ENCODE measurements at places on chromosomes 5 and 9. TPM values are rescaled to one million over a fixed set of nuclear protein-coding genes. Genes with fewer than 3 reads are reported as not detected.

SLC27A4 gene
- 41.7 TPM for total RNA-seq

CTXN3 gene
- total RNA-seq, result not detected

CDC20B gene
- total RNA-seq, result not detected

CDH9 gene
- not detected for total RNA-seq

BTNL3 gene
- total RNA-seq, result not detected

ABLIM3 gene
- total RNA-seq, result 0.64 TPM

DDX4 gene
- not detected for total RNA-seq

DNA sequence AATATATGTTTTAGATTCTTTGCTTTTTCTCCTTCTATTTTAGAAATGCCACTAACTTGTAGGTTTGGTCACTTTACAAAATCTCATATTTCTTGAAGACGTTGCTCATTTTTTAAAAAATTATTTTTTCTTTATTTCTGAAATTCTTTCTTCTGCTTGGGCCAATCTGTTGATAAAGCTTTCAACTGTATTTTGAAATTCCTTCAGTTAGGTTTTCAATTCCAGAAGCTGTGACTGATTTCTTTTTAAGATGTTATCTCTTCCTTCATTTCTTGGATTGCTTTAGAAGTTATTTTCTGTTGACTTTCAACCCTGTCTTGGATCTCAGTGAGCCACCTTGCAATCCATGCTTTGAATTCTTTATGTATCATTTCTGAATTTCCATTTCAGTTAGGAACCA, 64.2 kb downstream of the SLC25A46 start:
- no peak overlapping the region for H3K4me3 ChIP-seq
- peaks cover 5% of the 10 kb centered on the region for H3K27me3 ChIP-seq
- no peaks in the 10 kb centered on the region for H3K36me3 ChIP-seq
- no peaks in the 10 kb centered on the region for H3K4me1 ChIP-seq
- DNase-seq, result no peak
- no peak overlapping the region for H3K27ac ChIP-seq

GRCh38 chr9:75891771-75892215, 1.3 kb downstream of the PCSK5 start:
- DNase-seq, result no peak
- peak overlapping the region; percentile 74 for H3K27ac ChIP-seq
- H3K36me3 ChIP-seq, result no peaks in the 10 kb centered on the region
- H3K27me3 ChIP-seq, result no peaks in the 10 kb centered on the region
- peak overlapping the region; percentile 93 for H3K4me3 ChIP-seq
- peaks cover 40% of the 10 kb centered on the region for H3K4me1 ChIP-seq

DNA sequence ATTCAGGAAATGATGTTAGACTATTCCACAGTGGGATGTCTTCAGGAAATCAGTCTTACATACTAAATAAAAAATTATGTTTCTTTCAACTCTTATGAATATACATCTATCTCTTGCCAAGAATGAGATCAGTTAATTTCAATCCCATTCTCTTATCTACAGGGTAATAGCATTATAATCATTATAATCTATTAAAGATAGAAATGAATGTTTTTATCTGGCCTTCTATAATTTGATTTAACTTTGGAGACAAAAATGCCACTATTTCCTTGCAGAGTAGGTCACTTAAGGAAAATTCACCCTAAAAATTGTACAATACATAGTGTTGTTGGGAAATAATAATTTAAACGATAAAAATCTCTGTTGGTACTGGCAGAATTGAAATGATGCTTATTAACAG, 96.4 kb downstream of the HOMER1 start:
- no peak for DNase-seq
- no peaks in the 10 kb centered on the region for H3K27me3 ChIP-seq
- no peak overlapping the region for H3K27ac ChIP-seq
- no peaks in the 10 kb centered on the region for H3K36me3 ChIP-seq
- H3K4me3 ChIP-seq, result no peak overlapping the region

- no peak overlapping the region for H3K4me3 ChIP-seq
- no peaks in the 10 kb centered on the region for H3K27me3 ChIP-seq
- no peaks in the 10 kb centered on the region for H3K4me1 ChIP-seq
- DNase-seq, result no peak
- H3K27ac ChIP-seq, result no peak overlapping the region
These were observed 1392.1 kb upstream of the WWC1 start for GRCh38 chr5:166899343-166899742.

DNA sequence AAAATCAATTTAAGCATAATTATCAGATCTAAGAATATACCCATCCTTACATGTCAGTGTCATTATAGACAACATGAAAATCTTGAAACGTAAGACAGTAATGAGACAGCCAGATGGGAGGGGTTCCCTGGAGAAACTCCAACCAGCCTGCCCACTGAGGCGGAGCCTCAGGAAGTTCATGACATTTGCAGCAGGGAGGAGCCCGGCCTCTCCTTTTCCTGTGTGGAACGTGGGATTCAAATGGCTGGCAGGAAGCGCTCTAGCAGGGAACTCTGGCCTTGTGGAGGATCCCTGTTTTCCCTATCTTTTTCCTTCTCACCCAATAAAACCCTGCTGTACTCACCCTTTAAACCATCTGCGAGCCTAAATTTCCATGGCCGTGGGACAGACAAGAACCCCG, 176.6 kb upstream of the KCNN2 start:
- H3K27me3 ChIP-seq, result no peaks in the 10 kb centered on the region
- H3K4me1 ChIP-seq, result peaks cover 21% of the 10 kb centered on the region
- H3K36me3 ChIP-seq, result peaks cover 7% of the 10 kb centered on the region

GRCh38 chr5:113224605-113225065, 210.2 kb downstream of the TSSK1B start:
- H3K4me1 ChIP-seq, result peaks cover 19% of the 10 kb centered on the region
- peak overlapping the region; percentile 57 for H3K27ac ChIP-seq
- DNase-seq, result no peak
- no peaks in the 10 kb centered on the region for H3K27me3 ChIP-seq
- no peaks in the 10 kb centered on the region for H3K36me3 ChIP-seq
- no peak overlapping the region for H3K4me3 ChIP-seq

GRCh38 chr5:36417668-36418067, 116.0 kb upstream of the RANBP3L start:
- H3K27ac ChIP-seq, result no peak overlapping the region
- H3K36me3 ChIP-seq, result no peaks in the 10 kb centered on the region
- no peak overlapping the region for H3K4me3 ChIP-seq
- peaks cover 49% of the 10 kb centered on the region for H3K27me3 ChIP-seq
- H3K4me1 ChIP-seq, result peaks cover 2% of the 10 kb centered on the region

DNA sequence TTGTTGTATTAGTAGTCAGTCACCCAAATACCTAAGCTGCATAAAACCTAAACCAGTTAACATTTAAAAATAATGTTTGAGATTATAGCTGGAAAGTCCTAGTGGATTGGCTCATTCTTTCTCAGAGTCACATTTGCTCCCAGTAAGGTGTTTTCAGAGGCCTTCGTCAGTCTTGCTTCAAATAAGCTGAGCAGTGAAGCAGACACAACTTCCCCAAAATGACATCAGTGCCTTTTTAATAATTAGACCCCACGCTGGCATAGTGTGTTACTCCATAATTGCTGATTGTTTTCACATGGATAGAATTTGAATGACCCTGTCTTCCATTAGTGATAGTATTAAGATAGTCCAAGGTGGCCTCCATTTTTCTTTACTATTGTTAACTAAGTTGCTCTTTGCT, 245.8 kb downstream of the PJA2 start:
- H3K4me1 ChIP-seq, result peaks cover 5% of the 10 kb centered on the region
- H3K4me3 ChIP-seq, result no peak overlapping the region
- no peak for DNase-seq
- H3K27ac ChIP-seq, result no peak overlapping the region
- H3K36me3 ChIP-seq, result no peaks in the 10 kb centered on the region

DNA sequence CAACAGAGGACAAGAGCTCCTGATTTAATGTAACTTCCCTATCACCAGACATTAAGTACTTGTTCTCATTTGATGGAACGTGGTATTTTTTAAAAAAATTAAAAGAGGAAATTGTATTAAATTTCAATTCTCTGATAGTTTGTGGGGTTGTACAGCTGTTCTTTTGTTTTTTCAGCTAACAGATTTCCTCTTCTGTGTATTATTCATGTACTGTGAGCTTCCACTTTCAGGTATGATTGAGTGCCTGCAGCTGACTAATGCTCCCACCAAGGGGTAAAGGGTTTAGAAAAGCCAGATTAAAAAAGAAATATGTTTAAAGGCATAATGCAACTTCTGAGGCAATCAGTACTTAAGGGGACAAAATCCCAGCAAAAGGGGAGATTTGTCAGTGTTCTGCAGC, 117.7 kb upstream of the ACTBL2 start:
- no peak for DNase-seq
- no peak overlapping the region for H3K27ac ChIP-seq
- no peaks in the 10 kb centered on the region for H3K36me3 ChIP-seq
- H3K4me3 ChIP-seq, result no peak overlapping the region

DNA sequence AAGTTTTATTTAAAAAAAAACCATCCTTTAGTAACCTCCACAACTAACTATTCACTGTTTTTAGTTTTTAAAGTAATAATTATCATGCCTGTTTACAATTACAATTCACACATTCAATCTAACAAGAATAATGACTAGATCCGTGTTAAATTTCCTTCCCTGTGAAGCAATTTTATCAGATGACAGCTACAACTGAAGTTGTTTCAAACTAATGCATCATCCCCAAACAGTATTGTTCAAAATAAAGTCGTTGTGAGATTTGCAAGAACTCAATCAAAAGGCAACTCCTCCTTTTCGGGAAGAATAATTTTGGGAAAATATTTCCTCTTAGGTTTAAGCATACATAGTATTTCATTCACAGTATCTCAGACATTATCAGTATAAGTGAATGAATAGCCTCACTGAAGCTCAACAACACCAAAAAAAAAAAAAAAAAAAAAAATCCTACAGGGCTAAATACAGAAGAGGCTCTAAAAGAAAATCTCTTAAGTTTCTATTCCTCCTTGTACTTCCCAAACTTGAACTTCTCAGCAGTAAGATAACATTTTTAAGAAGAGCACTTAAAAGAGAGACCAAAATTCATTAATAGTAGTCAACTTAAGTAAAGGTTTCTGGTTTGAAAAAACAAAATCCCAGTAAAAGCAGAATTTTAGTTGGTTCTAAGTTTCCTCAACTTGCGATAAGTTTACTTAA, 9.4 kb downstream of the C9orf72 start:
- no peak for DNase-seq
- peaks cover 19% of the 10 kb centered on the region for H3K36me3 ChIP-seq
- no peaks in the 10 kb centered on the region for H3K4me1 ChIP-seq
- no peak overlapping the region for H3K4me3 ChIP-seq

- H3K4me1 ChIP-seq, result no peaks in the 10 kb centered on the region
- no peaks in the 10 kb centered on the region for H3K36me3 ChIP-seq
- H3K27ac ChIP-seq, result no peak overlapping the region
- DNase-seq, result no peak
- no peak overlapping the region for H3K4me3 ChIP-seq
These were observed 92.8 kb upstream of the CCDC112 start for GRCh38 chr5:115389034-115389798.

GRCh38 chr5:143781993-143782520, 29.9 kb upstream of the HMHB1 start:
- H3K4me3 ChIP-seq, result no peak overlapping the region
- DNase-seq, result no peak
- H3K4me1 ChIP-seq, result peaks cover 12% of the 10 kb centered on the region
- H3K27me3 ChIP-seq, result no peaks in the 10 kb centered on the region

DNA sequence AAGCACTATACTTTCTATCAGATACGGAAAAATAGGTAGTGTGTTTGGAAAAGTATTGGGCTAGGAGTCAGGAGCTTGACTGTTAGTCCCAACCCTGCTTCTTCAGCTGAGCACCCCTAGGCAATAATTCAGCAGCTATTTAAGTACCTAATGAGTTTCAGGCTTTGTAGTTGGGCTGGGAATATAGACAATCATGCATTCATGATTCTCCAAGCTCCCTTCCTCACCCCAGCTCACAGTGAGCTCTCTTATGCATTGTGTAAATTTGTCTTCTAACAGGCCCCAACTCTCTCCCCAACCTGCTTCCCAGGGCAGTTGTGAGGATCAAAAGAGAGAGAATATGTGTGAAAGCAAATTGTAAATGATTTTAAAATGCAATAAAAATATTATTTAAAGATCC, 201.2 kb downstream of the MSX2 start:
- H3K27me3 ChIP-seq, result no peaks in the 10 kb centered on the region
- peaks cover 15% of the 10 kb centered on the region for H3K4me1 ChIP-seq
- no peak overlapping the region for H3K27ac ChIP-seq

GRCh38 chr5:145531038-145531734, 304.0 kb downstream of the PRELID2 start:
- H3K27me3 ChIP-seq, result no peaks in the 10 kb centered on the region
- H3K36me3 ChIP-seq, result no peaks in the 10 kb centered on the region
- H3K4me1 ChIP-seq, result peaks cover 32% of the 10 kb centered on the region
- H3K27ac ChIP-seq, result peak overlapping the region; percentile 21

- H3K27ac ChIP-seq, result peak overlapping the region; percentile 86
- peaks cover 10% of the 10 kb centered on the region for H3K36me3 ChIP-seq
- no peaks in the 10 kb centered on the region for H3K27me3 ChIP-seq
- no peak overlapping the region for H3K4me3 ChIP-seq
- H3K4me1 ChIP-seq, result peaks cover 13% of the 10 kb centered on the region
These were observed 21.0 kb upstream of the CDKN2B start for GRCh38 chr9:22030101-22030598.

DNA sequence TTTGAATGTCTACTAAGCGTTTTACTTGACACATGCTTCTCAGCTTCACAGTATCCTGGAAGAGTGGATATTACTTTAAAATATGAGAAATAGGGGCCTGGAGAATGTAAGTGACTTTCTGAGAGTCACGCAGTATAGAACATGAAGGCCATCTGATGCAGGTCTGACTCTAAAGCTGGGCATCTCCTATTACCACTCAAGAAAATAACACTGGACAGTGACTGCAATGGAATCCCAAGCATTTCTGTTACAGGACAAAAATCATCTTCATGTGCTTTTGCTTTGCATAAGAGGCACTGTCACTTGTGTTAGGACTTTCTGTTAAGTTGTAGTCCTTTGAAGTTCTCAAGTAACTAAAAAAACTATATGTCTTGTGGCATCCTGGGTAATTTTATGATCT, 335.5 kb downstream of the FBXL7 start:
- H3K36me3 ChIP-seq, result no peaks in the 10 kb centered on the region
- H3K27me3 ChIP-seq, result no peaks in the 10 kb centered on the region
- DNase-seq, result no peak
- peaks cover 34% of the 10 kb centered on the region for H3K4me1 ChIP-seq

DNA sequence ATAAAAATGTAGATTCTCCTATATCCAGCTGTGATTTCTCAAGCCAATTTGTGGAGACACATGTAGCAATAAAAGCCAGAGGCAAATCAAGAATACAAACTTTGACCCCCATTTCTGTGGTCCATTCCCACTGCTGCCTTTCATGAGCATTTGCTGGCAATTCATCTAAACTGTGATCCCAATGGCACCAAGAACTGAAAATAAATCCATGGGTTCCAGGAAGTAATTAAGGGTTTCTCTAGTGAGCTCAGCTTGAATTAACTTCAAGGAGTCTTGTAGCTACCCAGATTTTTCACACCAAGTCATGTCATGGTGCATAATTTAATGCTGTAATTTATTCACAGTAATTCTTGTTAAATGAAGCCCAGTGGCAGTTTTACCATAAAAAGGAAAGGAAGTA, 145.0 kb upstream of the SMC2 start:
- no peaks in the 10 kb centered on the region for H3K4me1 ChIP-seq
- no peak overlapping the region for H3K4me3 ChIP-seq
- no peak overlapping the region for H3K27ac ChIP-seq
- H3K36me3 ChIP-seq, result no peaks in the 10 kb centered on the region
- DNase-seq, result no peak

DNA sequence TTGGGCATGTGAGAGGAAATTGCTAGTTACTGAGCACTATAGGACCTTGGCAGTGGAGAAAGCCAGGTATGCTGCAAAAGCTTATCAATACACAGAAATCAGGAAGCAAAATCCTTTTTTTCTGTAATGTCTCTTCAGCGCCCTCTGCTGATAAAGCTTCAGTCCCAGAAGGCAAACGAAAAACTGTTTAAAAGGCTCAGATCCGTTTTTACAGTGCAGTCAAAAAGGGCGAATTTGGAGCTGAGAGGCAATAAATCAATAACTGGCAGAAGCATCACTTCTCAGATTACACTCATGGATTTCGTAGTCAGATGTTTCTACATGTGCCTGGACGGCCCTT, 1.1 kb upstream of the MAN2A1 start:
- H3K27me3 ChIP-seq, result no peaks in the 10 kb centered on the region
- no peak for DNase-seq
- H3K4me3 ChIP-seq, result peak overlapping the region; percentile 81
- H3K27ac ChIP-seq, result peak overlapping the region; percentile 98

All from osteocyte (in vitro differentiated cells).